Stimulated activated CD8-positive, alpha-beta memory T cell treated with anti-CD3 and anti-CD28 coated beads, Interleukin-4, amount 100 ng/mL, for 4 hours (primary cell): ENCODE measurements at places on chromosomes 6 and 20.

DNA sequence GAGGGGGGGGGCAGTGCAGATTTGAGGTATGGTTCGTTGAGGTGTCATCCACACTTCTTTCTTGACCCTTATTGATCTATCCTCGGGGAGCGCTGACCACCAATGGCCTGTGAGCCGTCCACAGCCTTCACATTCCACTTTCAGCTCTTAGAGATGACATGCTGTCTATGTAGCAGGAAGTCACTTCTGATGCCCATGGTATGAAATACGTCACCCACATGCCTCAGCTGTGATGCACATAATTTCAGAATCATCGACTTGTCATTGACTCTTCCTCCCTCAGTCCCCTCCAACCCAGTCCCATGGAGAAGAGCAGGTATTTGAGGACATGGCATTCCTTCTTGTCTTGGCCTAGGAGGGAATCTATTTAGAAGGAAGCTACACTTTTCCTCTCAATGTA, 4.7 kb upstream of the ADGRF5 start:
- DNase-seq = no peak

- no peak for DNase-seq
Measured at GRCh38 chr20:34632870-34633452, 43.9 kb downstream of the PIGU start.

DNA sequence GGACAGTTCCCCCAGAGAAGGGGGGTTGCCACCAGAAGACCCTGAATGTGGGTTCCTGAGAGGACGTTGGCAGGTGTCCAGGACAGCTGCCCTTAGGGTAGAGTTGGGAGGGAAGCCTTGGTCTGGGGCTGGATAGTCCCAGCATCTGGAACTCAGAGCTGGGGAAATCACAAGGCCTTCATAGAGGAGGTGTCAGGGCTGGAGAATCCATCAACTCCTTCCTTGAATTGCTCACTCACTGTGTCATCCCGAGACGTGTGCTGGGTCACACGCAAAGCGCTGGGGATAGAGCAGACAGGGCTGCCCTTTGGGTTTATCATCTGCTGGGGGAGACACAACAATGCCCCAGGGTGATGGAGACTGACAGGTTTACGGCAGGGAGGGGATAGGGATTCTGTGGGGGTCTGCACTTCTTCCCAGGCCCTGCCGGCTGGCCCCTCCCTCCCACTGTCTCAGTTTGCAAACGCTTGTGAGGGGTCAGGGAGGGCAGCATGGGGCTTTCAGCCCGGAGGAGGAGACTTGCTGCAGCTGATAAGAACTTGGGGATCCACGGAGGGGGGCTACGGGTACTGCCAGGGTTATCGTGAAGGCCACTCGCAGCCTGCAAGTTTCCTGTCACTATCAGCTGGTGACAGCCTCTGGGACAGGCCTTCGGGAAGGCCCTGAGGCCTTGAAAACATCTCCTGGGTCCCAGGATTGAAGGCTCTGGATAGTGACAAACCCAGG, 18.6 kb downstream of the RBM38 start:
- DNase-seq = no peak

- no peak for DNase-seq
Measured at GRCh38 chr6:42225419-42225818, 7.8 kb upstream of the MRPS10 start.

DNA sequence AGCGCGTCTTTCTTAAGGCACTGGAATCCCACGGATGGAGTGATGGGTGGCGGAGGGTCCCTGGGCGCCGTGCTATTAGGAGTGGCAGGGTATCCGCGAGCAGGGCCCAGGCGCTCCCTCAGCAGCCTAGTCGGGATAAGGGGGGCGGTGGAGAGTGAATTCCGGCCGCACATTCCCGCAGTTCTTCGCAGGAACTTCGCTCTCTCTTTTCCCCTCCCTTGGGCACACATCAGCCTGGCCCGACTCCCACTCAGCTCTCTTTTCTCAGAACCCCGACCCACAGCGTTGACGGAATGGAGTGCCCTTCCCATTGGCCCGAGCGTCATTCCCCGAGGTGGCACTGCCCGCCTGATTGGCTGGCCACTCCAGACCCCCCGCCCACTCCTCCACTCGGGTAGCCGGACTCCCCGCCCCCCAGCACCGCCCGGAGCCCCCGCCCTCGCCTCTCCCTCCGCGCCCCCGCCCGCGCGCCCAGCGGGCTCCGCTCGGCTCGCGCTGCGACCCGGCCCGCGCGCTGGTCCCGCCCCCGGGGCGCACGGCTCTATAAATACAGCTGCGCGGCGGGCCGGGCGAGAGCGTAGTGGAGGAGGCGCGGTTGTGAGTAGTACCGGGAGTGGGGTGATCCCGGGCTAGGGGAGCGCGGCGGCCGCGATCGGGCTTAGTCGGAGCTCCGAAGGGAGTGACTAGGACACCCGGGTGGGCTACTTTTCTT, at the start of gene ID4:
TSS of gene ID4 (plus strand) at position 572 of the 712 bp plus-strand sequence. CDS start 385 bp downstream, outside the sequence.
- DNase-seq = no peak

GRCh38 chr20:5987383-5987782, 36.9 kb downstream of the MCM8 start:
- DNase-seq = no peak

GRCh38 chr20:39188266-39188765, 226.2 kb downstream of the DHX35 start:
- DNase-seq = no peak

GRCh38 chr20:55544638-55545037, 460.7 kb downstream of the CBLN4 start:
- no peak for DNase-seq

DNA sequence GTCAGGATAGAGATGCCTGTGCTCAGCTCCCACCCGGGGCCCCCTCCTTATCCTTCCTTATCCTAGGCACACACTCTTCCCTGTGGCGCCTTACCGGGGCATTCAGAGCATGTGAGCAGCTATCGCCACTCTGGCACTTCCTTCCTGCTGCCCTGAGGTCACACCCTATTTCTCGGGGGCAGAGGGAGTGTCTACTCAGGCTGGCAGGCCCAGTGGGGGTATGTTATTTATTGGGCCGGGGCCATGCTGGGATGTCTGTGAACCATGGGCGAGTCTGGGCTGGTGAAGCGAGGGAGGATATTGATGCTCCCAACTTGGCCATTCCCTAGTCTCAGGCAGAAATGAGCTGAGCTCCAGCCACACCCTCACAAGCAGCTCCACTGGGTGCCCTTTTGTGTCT, 3.9 kb upstream of the LY6G6D start:
- DNase-seq = no peak

DNA sequence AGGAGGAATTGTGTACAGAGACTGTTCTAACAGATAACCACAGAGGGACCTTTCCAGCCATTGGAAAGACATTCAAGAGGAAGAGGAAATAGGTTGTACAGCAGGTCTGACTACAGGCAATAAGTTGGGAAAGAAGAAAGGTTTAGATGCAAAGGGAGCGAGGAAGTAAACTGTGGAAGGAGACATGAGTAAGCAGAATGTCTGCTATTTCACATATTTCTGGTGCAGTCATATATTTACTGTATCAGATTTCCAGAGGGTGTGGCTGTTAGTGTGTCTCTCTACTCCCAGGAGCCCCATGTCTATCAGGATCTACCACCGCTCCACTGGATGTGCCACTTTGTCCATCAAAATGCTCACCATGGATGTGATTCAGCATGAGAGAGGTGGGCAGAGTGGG, 25.9 kb downstream of the MRS2 start:
- no peak for DNase-seq

DNA sequence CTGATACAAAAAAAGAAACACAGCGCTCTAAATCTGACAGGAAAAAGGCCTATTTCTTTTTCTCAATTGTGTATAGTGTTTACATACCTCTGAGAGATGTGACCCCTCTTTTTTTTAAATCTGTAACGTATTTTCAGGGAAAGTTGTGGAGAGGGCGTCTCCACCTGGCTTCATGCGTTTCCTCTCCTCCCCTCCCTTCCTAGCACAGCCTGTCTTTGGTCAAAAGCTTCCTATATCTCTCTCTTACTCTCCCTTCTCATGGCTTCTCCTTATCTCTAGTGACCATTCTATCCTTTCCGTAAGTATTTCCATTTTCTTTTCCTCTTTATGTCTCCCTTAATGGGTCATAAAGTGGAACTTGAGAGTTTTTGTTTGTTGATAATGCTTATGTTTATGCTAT, 458.9 kb downstream of the HACE1 start:
- DNase-seq = no peak

GRCh38 chr20:29874476-29875202, 1382.8 kb upstream of the DEFB115 start:
- no peak for DNase-seq

- no peak for DNase-seq
Measured at GRCh38 chr20:45049438-45049837, 51.5 kb downstream of the KCNS1 start.

DNA sequence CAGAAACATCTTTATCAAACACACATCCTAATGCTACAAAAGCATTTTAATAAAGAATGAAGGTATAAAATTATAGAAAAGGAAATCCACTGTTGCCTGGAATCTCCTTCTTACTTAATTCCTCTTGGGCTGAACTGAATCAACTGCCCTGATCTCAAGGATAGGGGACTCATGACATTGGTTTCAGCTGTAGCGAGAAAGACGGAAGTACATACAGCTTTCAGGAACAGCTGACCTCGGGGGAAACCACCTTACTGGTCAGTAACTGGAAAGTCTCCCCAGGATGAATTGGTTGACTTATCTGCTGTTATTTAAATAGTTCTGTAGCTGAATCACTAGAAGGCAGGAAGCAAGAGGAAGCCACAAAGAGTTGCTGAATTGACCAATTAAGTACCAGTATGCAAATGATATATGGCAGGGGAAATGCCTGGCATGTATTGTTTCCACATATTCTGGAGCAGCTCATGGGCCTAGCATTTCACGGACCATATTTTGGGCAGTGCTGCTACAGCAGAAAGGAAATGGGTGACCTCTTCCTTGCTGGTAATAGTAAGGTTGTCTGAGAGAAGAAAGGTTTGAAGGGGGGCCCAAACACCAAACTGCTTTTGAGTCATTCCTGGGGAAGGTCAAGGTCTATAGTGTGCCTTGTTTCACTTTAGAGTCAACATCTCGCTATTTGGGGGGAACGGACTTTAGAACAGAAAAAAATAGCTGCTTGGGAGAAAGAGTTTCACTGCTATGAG, 43.7 kb upstream of the MAP7 start:
- DNase-seq = no peak

DNA sequence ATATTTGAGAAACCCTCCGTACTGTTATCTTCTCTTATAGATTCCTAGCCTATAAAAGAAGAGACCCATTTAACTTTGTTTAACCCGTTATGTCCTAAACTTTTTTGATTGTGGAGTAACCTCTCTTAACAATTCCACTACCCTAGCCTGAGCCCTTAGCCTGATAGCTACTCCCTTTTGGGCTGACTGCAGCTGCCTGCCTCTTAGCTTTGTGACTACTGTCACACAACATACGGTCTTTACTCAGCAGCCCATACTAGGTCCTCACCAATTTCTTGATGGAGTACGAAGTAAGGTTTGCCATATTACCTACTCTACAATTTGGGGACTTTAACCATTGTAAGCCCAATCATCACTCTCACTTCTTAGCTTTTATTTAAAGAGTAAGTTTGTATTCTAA, 72.7 kb downstream of the QRSL1 start:
- DNase-seq = no peak

GRCh38 chr20:16260911-16261310, 312.3 kb downstream of the KIF16B start:
- DNase-seq = no peak

GRCh38 chr6:37536491-37537190, 36.9 kb upstream of the CCDC167 start:
- no peak for DNase-seq

GRCh38 chr20:41861772-41862422, 243.7 kb upstream of the CHD6 start:
- DNase-seq = no peak

DNA sequence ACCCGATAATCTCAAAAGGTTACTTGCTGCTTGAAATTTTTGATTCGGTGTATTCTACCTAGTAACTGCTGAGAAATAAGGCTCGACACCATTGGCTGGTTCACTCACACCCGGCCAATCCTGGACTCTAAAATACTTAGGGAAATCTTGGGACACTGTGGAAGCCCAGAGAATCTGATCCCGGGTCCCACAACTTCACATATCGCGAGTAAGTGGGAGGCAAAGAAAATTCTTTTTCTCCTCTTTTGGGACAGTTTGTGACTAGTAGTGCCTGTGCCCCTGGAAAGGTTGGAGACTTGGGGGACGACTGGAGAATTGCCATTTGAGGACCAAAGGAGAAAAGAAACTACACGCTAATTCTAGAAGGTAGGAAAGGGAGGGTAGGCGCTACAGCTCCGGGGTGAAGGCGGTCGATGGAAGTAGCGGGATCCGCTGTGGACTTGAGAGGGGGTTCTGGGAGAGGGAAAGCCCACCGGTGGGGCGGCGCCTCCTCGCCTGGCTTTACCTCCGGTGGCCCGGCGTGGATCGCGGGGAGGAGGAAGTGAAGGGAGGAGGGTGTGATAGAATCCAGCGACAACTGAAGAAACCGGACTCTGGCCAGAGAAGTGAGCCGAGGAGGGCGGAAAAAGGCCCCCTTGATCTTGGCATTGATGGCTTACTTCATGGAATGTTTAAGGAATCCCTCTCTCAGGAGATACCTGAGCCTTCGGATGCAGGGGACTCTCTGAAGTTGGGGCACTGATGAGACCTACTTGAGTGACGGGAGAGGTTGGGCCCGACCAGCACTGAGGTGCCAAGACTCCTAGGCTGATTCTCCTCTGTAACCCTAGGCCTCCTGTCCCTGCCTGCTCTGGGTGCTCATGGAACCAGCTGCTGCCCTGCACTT, 18.8 kb upstream of the BTN3A3 start:
- no peak for DNase-seq

DNA sequence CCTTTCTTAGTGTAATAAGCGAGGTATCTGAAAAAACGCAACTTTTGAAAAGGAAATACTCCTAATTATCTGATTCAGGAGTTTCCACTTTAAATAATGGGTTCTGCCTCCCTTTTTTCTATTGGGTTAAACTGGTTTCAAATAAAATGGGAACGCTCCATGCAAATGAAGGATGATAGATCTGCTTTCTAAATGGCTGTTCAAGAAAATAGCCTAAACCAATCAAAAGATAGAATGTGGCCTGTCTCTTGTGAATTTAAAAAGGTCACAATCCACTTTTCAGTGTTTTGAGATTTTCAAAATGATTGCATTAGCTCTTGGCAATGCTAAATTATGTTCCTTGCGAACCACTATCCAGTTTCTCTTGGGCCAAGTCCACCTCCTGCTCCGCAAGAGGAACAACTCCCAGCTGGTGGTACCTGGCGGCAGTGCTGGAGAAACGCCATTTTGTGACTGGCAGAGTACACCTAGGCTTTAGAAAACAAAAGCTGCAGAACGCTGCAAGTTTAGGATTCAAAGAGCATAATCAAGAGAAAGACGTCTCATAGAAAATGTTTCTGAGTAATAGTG, 56.7 kb downstream of the TRIM38 start:
- DNase-seq = no peak

DNA sequence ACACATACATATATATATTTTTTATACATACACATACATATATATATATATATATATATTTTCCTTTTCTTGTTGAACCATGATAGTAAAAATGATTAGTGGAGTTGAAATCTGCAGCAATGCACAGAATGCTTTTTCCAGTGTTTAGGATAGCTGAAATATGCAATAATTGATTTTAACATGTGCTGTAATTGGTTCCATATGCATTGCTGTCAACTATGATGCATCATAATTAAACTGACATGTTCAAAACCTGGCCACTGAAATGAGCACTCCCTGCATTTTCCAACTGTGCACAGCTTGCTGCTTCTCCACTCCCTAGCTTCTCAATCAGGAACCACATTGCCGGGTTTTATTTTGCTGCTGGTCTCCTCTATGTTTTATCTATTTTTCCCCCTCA, 358.3 kb downstream of the PAX1 start:
- DNase-seq = no peak

- no peak for DNase-seq
Measured at GRCh38 chr6:42441697-42442081, 10.0 kb downstream of the TRERF1 start.
